ENCODE measurements at places on chromosomes 6 and 20.

- DNase-seq, result peak; percentile 72
These were observed at the start of gene BFSP1 for GRCh38 chr20:17530716-17531664. Gene BFSP1 (minus strand): TSS chr20:17531379. CDS start chr20:17531329, 50 bp downstream.

DNA sequence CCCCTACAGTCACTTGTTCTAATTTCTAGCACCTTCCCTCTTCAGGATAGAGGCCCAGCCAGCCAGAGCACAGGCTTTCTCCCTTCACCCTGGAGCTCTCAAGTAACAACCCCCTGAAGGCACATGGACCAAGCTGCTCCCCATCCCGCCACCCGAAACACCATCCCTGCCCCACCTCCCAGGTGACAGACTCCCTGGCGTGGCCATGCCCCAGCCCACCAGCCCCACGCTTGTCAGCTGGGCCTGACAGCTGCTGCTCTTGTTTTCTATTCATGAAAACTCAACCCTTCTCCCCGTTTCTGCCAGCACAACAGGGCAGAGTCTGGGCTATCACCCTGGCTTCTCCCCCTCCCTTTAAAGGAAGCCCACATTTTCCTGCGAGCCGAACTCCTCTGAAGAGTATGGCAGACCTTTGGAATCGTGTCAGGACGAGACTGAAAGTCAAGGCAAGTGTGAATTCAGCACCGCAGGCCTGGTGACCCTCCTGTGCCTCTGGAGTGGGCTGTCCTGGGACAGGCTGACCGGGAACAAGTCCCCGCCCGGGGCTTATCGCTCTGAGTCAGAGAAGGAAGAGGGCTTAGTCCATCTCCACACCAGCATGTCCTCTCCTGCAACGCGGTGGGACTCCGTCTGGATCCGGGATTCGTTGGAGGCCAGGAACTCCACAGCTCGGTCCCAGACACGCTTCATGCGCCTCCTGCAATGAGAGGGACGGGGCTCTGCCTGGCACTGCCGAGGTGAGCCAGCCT is 16.7 kb downstream of the LEMD2 start:
- DNase-seq, result no peak

DNA sequence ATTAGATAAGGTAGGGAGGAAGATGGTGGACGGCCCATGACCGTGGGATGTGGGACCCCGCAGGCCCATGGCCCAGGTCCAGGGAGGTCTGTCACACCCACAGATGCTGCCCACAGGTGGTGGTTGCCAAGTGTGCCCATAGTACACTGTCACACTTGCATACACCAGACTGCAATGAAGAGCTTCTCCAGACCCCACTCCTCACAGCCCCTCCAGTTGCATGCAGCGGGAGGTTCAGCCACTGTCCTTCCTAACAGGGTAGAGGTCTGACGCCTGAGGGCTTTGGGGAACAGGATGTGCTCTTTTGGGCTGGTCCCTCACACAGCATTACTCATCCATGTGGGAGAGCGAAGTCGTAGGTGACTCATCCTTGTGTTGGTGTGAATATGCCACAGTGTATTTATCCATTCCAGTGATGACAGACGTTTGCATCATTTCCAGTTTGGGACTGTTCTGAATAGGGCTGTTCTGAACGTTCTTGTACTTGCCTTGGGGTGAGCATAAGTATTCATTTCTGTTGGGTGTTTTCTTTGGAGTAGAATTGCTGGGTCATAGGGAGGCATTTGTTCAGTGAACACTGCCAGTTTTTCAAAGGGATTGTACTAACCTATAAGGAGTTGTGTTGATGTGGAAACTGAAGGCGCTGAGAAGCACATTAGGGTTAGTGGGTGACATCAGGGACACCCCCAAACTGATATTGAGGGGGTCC is 10.1 kb upstream of the PYGB start:
- DNase-seq, result peak; percentile 68

GRCh38 chr6:135212020-135212806 is 31.1 kb downstream of the MYB start:
- DNase-seq, result no peak

DNA sequence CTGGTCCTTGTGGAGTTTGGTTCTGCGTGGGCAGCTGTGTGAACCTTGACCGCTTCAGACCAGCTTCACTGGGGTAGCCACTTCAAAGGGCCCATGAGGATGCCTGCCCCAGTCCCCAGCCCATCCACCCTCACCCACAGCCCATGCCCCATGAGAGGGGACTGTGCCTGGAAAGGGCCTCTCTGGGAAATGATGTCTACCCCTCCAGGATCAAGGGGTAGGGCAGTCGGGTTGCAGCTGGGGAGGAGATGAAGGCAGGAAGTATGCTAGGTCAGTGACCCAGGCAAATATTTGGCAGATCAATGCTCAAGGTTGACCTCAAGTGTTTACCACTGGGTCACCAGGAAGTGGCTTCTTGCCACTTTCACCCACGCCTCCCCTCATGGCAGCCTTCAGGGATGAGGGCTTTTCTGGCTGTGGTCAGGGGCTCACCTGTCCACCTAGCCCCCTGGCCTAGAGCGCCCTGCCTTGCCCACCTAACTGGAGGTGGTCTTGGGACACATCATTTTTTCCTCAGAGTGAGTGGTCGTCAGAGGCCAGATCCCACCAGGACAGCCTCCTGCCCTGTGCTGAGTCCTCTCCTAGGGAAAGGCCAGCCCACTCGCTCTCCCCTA is 109.5 kb downstream of the SNX5 start:
- no peak for DNase-seq

DNA sequence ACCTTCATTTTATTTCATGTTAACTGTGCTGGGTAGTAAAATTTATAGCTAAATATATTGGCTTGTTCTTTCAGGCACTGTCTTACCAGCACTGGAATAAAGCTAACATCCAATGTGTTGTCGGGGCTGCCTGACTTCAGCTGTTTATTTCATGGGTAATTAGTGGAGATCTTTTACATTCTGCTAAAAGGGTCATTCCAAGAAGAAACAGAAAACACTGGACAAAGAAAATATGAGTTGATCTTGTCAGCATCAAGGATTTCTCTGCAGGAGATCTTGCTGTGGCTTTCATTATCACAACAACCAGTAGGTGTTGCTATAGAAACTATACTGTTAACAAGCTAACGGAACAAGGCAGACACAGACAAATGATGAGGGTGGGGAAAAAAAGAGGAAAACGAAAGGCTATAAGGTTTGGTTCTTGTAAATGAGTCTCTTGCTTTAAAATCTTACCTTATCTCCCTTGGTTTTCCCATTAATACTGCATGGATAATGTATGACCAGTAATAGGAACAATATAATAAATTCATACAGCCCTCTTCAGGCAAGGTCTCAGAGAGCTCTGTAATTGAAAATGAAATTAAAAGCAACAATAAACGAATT is 206.8 kb downstream of the SIM1 start:
- DNase-seq, result no peak

- no peak for DNase-seq
These were observed 172.5 kb upstream of the THEMIS start for GRCh38 chr6:128073389-128073788.

DNA sequence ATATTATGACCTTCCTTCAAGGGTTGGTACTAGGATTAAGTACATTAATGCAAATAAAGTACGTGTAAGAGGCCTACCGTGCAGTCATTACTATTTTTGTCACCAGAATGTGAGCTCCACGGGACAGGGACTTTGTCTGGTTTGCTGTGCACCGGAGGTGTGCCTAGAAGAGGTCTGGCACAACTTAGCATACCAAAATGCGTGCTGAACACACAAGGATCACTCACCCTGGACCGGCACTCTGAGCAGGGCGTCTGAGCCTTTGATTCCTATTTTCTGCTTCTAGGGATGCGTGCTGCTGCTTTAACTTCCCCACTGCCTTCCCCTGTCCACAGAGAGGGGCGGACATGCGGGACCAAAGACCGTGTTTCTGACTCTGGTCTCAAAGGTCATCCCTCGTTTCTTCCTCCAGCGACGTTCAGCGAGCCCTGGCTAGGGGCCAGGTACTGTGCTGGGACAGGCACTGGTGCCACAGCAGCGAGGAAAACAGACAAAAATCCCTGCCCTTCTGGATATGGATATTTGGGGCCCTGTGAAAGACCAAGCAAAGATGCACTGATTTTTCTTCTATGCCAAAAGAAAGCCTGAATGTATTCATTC is 222.7 kb downstream of the BMP7 start:
- no peak for DNase-seq

DNA sequence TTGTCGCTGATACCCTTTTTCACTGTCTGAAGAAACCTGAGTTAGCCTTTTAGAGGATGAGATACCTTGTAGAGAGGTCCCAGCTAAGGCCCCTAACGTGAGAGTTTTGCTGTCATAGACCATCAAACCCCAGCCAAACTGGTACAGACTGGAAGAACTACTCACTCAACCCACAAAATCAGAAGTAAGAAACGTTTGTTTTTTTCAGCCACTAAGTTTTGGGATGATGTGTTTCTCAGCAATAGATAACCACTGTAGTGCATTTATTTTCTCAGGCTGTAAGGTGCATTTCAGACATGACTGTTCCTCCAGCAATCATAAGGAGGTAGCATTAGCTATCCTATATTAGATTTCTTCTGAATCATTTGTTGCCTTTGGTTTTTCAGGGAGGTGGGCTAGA is 407.3 kb upstream of the FLRT3 start:
- no peak for DNase-seq

DNA sequence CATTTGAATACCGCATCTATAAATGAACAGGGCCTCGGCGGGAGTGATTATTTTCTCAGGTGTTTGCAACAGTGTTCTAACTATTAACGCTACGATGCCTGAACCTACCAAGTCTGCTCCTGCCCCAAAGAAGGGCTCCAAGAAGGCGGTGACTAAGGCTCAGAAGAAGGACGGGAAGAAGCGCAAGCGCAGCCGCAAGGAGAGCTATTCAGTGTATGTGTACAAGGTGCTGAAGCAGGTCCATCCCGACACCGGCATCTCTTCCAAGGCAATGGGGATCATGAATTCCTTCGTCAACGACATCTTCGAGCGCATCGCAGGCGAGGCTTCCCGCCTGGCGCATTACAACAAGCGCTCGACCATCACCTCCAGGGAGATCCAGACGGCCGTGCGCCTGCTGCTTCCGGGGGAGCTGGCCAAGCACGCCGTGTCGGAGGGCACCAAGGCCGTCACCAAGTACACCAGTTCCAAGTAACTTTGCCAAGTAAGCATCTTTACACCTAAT is 70.9 kb downstream of the HFE start:
- DNase-seq, result peak; percentile 91

DNA sequence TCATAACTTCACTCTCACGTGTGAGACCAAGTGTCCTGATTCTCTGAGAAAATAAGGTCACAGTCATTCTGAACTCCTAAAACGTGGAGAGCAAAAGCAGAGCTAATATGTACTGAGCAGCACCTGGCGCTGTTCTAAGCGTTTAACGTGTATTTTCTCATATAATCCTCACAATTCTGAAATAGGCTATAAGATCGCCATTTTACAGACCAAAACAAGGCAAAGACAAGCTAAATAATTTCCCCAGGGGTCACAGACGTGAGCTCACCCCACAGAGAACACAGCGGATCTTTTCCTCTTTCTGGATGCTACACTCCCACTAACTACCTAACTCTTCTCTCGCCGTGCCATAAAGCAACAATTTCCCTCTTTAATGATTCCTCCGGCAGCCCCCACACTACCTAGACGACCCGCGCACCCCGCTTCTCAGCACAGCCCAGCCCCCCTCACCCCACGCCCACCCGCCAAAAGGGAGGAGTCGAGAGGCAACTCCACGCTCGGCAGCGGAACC is 636 bp downstream of the SUPT3H start:
- DNase-seq, result peak; percentile 78

DNA sequence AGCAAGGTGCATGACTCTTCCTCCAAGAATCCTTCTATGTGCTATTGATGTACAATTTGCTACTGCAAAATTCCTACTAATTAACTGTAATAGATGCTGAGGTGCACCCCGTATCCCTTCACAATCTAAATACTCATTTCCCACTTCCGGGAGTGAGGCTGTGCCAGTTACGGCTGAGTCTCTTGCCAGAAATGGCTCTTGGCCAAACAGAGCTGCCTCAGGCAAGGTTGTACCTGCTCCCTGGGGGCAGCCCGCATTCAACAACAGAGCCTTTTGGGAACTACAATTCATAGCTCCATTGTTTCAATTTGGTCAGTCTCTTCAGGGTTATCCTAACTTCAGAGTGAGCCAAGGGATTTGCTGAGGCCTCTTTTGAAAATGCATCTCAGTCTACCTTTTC is 789.8 kb upstream of the MAP3K7 start:
- DNase-seq, result peak; percentile 27

Data from colonic mucosa (tissue), 4 donors.